GM18507 (cell line): ENCODE measurements at places on chromosomes 12 and 14.

GRCh38 chr12:3083921-3084347, 6.8 kb downstream of the TSPAN9 start:
- no peak for DNase-seq

DNA sequence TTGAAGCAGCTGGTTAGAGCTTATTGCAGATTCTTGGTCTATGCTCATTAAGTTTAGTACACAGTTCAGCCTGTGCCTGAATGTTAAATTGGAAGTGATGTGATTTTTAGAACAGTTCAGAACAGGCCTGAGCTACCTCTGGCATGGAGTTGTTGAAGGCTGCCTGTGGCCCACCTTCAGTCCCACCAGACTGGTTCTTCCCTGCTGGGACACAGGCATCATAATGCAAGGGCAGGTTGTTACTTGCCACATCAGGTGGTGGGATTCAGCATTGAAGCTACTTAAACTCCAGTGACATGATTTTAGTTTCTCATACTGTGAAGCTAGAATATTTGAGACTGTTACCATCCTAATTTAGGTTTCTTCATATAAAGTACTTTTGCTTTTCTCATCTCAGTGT, 49.4 kb downstream of the PROX2 start:
- DNase-seq: no peak

DNA sequence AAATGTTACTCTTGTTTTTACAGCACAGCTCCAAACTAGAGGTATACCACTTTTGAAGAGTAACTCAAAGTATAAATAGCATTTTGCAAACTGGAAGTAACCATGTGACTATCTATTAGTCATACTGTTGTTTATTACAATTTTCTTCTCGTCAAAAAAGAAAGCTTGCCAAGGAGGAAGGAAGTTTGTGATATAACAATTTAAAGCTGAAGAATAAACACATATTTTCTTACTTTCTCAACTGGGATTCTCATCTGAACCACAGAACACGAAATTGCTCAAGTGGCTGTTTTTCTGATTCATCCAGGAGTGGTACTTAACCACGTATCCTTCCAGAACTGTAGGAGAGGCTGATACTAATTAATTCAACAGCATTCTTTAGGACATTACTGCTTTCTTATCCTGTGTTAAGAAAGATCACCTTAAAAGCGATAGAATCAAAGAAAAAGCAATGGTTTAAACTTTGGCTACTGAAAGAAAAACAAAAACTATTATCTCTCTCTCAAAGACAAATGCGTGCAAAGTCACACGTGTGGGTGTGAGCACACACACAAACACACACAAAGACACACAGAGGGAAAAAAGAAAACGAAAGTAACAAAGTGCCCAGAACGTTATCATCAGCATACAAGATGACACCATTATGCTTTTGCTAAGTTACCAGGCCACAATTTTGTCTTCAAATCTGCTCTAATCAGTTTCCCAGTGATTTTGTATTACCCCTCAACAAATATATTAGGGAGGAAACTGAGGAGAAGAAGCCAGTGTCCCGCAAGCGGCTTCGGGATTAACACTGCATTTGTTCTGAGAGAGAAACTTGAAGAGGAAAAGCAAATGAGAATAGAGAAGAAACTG, at the start of gene CLEC2B:
TSS of gene CLEC2B (minus strand) at position 48 of the 855 bp plus-strand sequence.
- DNase-seq: no peak

DNA sequence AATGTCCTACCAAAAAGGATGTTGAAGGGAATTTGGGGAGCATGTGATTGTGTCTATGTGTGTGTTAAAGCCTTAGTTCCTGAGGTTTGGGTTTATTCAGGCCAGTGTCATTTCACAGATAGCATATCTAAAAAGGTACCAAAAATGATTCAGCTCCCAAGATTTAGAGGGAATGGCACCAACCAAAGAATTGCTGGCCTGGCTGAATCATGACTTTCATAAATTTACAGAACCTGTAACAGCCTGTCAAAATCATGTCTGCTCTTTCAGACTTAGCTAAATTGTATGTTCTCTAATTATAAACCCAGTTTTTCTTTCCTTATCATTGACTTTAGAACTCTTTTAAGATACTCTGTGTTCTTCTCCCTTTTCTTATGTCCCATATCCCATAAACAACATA, 231.5 kb downstream of the NUBPL start:
- DNase-seq: no peak

GRCh38 chr12:70609203-70609602, 28.0 kb downstream of the PTPRB start:
- DNase-seq: no peak

DNA sequence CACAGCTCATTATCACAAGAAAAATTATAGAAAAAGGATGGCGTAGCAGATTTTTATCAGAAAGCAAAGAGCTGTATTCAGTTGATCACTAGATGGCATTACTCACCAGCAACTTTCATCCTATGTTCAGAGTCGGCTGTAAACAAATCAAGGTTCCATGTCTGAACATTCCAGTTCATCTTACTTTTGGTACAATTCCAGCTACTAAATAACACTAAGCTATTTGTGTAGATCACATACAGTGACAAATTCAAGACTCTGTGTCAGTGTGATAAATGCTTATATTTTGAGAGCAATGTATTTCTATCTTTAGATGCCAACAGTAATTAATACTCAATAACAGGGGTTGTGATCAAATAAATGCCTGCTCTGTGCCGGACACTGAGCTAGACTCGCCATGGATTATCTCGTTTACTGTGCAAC, 30.1 kb downstream of the NRDE2 start:
- no peak for DNase-seq

DNA sequence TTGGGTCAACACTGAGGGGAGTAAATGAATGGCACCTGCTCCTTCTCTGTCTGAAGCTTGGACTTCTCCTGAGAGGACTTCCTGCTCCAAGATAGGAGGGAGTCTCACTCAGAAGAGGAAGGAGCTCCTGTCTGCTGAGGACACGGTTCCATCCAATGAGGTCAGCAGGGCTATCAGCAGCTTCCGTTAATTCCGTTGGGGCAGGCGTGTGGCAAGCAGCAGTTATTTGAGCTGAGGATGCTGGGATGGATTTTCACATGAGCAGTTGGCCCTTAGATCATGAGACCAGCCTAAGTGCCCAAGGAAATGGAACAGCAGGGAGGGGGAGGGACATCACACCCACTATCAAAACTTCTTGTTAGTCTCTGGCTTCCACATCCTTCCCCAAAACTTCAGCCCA, 159.0 kb upstream of the PZP start:
- no peak for DNase-seq

GRCh38 chr12:70785896-70786295, 134.6 kb downstream of the PTPRR start:
- DNase-seq: no peak

- DNase-seq: no peak
These were observed 346.7 kb upstream of the PRICKLE1 start for GRCh38 chr12:42936260-42936659.

DNA sequence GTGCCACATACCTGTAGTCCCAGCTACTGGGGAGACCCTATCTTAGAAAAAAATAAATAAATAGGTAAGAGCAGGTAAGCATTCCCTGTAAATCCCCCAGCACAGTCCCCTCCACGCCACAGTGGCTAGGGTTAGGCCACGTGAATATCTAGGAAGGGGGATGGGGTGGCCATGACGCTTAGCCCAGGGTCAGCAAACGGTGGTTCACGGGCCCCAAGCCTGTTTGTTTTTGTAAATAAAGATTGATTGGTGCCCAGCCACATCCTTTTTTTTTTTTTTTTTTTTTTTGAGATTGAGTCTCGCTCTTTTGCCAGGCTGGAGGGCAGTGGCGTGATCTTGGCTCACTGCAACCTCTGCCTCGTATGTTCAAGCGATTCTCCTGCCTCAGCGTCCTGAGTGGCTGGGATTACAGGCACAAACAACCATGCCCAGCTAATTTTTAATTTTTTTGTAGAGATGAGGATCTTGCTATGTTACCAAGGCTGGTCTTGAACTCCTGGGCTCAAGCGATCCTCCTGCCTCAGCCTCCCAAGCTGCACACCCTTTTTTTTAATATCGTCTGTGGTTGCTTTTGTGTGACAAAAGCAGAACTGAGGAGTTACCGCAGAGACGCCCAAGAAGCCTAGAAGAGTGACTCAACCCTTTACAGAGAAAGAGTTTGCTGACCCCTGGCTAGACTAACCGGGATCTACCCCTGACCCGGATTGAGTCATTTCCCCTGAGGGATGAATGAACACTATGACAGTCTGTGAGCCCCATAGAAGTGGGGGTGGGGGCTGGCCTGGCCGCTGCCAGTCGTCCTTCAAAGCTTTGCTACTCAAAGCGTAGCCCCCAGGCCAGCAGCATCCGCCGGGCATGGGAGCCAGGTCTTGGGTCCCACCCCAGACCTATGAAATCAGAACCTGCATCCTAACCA, 113.7 kb upstream of the NCOR2 start:
- DNase-seq: no peak

DNA sequence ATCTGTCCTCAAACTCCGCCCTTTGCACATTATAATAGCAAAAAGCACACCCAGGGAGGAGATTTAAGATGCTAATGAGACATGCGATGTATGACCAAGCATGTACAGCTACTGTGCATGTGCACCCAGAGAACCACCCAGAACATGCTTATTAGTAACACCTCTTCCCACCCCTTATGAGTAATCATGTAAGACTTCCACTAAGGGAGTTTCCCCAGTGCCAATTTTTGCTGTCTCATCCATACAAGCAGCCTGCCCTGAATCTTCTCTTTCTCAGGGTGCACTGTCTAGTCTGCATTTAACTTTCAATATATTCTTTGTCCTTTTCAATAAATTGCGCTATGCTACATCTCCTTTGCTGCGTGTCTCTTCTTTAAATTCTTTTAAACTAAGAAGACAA, 830.0 kb upstream of the NOVA1 start:
- DNase-seq: no peak

DNA sequence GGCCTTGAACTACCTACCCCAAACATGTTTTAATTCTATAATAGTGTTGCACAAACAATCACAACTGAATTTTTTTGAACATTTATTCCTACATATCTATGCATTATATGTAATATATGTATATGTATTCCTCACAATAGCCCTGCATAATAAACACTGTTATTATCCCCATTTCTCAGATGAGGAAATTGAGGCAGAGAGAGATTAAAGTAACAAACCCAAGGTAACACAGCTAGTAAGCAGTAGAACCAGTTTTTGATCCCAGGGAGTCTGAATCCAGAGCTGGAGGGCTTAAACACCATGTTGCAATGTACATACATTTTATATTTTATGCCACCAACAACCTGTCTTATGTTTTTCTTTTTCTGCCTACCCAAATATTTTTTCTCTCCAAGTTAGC, 26.5 kb upstream of the BMP4 start:
- no peak for DNase-seq

DNA sequence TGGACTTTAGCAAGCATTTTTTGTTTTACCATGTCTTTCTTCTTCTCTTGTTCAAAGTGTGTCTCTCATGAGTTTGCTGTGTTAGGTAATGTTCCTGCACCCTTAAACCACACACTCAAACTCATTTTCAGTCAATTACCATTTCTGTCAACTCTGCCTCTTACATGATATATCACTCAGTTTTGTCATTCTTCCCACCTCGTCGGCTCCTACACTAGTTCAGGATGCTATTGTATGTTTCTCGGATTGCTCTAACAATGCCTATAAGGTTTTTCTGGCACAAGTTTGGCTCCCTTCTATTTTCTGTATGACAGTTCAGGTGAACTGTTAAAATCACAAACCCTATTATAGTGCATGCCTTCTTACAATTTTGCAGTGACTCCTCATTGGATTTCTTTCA, 260.8 kb upstream of the NAV3 start:
- DNase-seq: no peak

DNA sequence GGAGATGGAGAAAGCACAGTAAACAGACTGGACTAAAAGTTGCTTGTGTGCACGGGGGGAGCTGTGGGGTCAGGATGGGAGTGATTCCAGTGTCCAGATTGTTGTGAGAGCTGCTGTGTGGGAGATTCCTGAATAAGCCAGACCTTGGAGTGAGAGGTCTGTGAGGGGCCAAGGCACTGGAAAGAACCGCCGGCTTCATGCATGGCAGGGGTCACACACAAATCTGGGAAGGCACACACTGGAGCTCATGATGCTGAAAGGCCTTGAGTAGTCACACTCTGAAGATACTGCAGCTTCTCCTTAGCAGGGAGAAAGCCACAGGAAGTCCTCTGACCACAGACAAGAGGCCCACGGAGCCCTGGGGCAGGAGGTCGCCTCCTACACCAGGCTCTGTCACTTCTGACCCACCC, 23.1 kb downstream of the ADCY6 start:
- no peak for DNase-seq

DNA sequence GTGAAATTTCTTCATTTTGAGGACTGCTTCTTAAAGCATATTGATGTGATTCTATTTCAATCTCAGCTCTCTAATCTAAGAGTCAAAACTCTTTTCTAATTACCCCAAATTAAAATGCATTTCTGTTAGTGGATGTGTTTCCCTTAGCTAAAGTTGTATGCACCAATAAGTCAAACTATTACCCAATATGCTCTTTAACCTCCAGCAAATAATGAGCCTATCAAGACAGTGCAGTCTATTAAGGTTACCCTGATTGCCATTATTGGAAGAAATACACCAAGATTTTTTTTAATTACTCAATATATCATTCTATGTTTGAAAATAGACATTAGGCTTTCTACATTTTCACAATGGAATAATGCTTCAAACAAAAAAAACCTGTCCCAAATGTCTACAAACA, 310.0 kb downstream of the BTG1 start:
- no peak for DNase-seq

- no peak for DNase-seq
These were observed 379.0 kb downstream of the DAD1 start for GRCh38 chr14:22210026-22210425.

DNA sequence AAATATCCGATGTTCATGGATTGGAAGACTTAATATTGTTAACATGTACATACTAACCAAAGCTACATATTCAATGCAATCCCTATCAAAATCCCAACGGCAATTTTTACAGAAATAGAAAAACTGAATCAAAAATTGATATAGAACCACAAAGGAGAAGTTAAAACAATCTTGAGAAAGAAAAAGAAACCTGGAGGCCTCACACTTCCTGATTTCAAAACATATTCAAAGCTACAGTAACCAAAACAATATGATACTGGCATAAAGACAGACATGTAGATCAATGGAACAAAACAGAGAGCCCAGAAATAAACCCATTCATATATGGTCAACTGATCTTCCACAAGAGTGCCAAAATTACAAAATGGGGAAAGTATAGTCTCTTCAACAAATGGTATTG, 5.4 kb upstream of the PELI2 start:
- DNase-seq: no peak

DNA sequence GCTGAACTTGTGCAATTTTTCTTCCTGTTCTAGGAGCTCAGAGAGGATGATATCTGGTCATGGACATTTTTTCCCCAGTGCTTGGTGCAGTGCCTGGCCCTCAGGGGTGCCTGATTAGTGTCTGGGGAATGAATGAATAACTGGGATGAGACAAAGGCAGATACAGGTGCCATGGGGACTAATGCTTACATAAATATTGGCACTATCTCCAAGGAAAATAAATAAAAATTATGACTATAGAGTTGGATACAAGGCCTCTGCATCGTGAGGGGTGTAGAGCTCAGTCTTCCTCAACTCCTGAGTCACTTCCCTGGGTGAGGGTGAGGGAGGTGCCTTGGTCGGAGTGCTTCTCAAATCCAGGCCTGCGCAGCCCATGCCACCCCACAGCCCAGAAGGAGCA, 188.6 kb downstream of the KCNA5 start:
- DNase-seq: no peak

GRCh38 chr12:113221997-113222729, 899 bp downstream of the TPCN1 start:
- DNase-seq: no peak
